ENCODE measurements at places on chromosomes 7 and 10.

DNA sequence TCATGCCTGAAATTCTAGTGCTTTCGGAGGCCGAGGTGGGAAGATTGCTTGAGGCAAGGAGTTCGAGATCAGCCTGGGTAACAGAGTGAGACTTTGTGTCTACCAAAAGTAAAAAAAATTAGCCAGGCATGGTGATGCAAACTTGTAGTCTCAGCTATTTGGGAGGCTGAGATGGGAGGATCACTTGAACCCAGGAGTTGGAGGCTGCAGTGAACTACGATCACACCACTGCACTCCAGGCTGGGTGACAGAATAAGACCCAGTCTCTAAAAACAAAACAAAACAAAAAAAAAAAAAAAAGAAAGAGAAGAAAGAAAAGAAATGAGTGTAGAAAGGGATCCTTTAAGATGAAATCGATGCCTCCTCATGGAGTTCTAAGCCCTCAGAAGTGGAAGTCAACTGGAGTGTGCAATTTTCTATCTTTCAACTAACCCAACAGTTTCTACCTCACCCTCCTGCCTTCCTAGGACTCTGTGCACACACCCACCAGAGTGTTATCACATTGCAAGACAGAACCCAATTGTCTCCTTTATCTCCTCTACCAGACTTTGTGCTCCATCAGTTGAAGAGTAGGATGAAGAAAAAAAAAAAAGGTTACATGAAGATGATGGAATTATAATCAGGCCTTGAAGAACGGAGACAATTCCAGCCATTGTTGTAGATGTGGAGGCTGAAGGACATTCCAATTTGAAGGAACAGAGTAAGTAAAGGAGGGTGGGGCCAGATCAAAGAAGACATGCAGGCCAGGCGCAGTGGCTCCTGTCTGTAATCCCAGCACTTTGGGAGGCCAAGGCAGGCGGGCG is 26.9 kb downstream of the NYAP1 start:
- DNase-seq: no peak

DNA sequence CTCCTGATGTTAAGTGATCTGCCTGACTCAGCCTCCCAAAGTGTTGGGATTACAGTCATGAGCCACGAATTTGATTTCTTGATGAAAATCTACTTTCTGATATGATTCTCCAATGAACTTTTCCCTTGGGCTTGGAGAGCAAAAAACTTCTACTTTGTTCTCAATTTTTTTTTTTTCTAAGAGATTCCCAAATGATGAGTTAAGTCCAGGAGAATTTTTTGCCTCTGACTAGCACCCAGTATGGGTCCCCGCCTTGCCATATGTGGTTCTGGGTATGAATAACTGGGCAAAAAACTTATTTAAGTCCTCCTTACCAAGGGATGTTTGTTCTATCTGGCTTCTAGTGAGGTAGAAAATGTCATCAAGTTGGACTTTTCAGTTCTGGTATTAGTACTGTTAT is 147.9 kb upstream of the LYZL1 start:
- DNase-seq: no peak

DNA sequence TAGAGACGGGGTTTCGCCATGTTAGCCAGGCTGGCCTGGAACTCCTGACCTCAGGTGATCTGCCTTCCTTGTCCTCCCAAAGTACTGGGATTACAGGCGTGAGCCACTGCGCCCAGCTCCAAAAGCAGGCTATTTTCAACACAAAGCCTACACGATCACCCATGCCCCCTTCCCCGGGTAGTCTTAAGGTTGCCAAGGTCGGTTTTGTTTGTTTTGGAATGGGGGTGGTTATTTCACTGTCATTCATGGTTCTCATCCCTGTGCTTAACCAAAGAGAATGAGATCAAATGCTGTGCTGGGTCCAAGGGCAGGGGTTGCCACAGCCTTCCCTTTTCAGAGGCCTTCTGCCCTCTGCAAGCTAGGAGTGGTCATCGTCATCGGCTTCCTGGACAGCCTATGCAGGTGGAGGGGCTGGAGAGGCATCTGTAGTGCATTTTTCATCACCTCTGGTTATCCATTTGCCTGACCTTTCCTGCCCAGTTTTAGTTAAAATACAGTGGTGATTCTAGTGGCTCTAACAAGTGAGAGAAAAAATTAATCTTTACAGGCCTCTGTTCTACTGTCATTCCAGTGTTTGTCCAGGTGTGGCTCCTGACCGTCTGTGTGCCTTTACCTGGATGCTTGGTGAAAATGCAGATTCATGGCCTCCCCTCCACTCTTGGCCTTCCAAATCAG is 11.4 kb downstream of the BLVRA start:
- DNase-seq: no peak

DNA sequence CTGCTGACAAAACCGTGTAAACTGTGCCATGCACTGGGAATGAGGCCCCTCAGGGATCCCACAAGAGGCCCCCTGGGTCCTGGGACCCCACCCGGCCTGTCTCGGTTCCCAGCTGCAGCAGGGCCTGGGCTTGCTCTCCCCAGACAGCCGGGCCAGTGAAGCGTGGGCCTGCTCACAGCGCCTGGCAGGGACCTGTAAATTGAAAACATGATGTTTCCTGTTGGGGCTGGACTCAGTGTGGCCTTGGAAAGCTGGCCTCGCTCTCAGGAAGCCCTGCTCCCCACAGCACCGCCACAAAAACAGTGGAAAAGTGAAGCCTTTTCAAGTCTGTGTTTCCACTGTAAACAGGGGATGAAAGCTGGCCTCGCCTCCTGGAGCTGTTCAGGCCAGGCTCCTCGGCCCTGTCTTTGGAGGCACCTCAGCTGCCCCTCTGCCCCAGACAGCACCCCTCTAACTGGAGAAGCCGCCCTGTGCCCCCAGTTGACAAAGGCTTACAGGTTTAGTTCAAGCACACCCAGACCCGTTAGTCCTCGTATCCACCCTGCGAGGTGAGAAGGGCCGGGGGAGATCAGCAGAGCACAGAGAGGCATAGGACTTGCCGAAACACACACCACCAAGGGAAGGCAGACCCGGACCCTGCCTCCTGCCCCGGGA is 108.3 kb downstream of the ZMIZ1 start:
- DNase-seq: no peak

- DNase-seq: no peak
Observed at GRCh38 chr7:101702362-101702850, 73.3 kb upstream of the MYL10 start.

GRCh38 chr10:26374426-26374825 is 63.7 kb upstream of the APBB1IP start:
- DNase-seq: no peak

DNA sequence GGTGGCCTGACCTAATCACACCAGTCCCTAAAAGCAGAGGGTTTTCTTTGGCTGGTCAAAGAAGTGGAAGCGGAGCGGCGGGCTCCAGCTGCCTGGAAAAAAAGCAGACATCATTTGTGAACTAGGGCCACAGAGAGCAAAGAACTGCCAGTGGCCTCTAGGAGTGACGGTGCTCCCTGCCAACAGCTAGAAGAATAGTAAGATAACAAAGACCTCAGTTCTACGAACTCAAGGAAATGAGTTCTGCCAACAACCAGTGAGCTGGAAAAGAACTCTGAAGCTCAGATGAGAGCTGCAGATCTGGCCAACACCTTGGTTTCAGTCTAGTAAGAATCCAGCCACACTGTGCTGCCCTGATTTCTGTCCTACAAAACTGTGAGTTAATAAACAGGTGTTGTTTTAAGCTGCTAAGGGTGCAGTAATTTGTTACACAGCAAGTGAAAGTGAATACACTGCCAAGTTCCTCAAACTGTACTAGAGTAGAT is 178.0 kb downstream of the SRPK2 start:
- DNase-seq: no peak

DNA sequence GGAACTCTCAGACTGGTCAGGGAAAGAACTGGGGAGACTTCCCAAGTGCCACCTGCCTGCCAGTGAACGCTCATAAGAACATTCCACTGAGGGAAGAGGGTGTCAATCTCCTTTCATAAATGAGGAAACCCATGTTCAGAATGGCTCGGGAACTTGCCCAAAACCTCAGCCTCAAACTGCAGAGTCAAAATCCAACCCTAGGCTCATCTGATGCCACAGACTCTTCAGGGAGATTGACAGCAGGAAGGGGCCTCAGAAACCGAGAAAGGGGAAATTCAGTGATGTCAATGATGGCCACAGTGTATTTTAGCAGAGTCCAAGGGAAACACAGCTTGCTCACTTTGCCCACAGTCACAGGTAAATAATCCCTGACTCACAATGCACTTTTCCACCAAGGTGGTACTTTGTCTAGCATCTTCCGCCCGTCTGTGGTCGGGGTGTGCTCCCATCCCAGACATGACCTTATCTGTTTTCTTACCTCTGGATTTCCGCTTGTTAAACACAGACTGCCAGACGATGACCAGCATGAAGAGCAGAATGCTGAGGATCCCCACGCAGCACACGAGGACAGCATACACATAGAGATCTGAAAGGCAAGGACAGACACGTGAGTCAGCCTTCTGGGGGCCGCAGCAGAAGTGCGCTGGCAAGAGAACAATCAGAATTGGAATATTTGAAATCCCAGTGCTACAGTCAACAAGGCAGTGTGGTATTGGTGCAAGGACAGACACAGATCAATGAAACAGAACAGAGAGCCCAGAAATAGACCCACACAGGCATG is 38.4 kb downstream of the VSTM4 start:
- no peak for DNase-seq

DNA sequence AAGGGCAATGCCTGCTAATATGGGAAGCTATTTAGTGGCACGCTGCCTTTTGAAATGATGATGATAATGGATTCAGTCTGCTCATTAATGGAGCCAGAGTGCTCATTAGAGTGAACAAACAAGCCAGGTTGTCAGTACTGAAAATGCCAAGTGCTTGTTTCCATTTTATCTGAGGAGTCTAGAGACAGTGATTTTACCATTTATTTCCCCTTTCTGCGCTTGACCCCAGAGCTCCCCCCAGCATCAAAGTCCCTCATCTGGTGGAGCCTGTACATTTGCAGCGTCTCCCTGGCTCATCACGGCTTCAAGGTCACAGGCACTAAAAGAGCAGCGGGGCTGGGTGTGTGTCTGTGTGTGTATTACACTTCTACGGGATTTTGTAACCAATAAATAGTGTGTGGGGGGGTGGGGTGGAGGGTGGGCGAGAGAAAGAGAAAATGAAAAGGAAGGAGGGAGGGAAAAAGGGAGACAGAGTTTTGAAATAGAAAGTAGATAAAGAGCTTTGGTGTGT is 553.8 kb downstream of the TFEC start:
- no peak for DNase-seq

DNA sequence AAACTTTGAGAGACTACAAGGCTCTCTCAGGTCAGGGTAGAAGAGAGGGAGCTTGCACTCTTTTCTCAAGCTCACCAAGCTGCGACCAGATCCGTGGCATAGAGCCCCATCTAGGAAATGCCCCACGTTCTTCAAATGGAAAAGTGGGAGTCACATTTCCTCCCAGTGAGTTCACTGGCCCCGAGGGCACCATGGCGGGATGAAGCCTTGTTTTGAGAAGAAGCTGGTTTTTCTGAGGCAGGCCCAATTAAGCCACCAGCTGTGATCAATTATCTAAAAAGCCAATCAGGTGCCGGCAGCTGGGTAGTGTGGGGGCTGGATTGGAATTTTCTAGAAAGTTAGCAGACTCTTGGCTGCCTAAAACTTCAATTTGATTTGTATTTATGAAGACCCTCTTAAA is 101.4 kb downstream of the ZNF365 start:
- DNase-seq: no peak

DNA sequence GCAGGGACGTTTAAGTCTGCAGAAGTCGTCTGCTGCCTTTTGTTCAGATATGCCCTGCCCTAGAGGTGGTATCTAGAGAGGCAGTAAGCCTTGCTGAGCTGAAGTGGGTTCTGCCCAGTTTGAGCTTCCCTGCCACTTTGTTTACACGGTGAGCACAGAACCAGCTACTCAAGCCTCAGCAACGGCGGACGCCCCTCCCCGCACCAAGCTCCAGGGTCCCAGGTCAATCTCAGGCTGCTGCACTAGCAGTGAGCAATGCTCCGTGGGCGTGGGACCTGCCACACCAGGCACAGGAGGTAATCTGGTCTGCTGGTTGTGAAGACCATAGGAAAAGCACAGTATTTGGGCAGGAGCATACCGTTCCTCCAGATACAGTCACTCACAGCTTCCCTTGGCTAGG is 148.1 kb upstream of the LAMB4 start:
- DNase-seq: no peak

DNA sequence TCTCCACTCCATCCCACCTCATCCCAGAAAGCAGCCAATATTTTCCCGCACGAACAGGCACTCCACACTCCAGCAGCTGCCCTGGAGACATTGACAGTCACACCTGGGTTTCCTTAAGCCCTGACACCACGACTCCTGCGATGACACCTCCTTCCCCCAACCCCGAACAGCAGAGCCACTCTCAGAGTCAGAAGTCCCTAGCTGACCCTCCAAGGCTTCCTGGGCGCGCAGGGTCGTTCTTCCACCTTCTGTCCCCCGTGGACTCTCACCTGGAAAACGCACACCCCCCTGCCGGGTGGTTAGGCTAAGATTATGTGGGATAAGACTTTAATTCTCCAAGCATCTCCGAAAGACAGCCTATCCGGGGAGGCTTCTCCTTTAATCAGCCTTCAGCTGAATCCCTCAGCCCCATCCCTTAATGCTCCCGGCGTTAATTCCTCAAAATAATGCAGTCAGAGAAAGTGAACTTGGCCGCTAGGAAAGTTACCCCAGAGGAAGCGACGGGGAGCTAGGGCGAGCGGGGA is 1.1 kb downstream of the DENND11 start:
- no peak for DNase-seq

- peak; percentile 1 for DNase-seq
Observed at GRCh38 chr10:33365871-33366411, 31.5 kb upstream of the NRP1 start.

DNA sequence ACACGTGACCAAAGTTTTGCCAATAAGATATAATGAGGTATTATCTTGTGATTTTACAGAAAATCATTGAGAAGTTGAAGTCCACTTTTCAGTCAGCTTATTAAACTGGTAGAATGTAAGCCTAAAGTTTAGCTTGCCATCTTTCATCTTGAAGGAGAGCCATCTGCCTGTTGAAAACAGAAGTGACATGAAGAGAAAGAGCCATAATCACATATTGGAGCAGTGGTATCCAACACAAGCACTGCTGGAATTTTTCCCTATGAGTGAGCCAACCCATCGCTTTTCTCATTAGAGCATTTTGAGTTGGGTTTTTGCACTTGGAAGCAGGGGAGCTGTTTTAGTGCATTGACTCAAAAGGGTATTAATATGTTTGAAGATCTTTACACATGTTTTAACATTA is 117.6 kb upstream of the FERD3L start:
- no peak for DNase-seq

GRCh38 chr10:69554611-69555010 is 18.6 kb downstream of the NEUROG3 start:
- DNase-seq: no peak

DNA sequence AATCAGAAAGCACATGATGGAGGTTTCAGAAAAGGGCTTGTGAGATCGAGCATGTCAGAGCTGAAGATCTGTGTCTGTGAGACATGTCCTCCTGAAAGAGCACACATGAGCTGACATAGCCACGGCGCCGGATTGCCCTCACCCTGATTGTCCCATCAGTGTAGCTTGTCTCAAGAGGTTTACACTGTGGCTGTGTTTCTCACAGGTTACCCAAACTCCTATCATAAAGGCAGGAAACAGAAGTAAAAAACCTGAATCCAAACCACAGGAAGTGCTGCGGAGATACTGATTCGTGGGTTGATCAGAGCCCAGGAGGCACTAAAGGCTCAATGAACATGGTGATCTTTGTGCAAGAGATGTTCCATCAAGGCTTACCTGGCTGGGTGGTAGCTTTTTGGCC is 3.9 kb upstream of the ATP6V0E2 start:
- no peak for DNase-seq
